ENCODE measurements at places on chromosomes 3 and 15.

DNA sequence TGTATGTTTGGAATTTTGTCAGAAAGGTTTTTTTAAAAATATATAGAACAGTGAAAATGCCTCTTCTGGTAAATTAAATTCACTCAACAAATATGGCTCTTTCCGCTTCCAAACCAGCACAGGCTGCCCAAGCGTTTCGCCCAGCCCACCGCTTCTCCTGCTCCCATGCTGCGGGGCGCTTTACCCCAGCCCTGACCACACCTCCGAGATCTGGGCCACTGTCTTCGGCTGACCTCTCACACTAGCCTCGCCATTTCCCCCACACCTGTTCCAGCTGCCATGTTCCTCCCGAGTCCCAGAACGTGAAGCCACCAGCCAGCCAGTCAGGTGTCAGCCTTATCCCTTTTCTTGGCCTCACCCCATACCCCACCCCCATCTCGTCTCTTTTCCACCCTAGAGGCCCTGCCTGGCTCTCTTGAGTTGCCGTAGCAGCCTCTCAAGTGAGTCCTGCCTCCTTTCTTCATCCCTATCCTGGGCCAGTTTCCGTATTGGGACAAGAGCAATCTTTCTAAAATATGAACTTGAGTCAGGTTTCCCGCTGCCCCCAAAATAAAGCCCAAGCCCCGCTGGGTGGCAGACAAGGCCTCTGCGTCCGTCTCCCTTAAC lies 46.5 kb downstream of the SLC12A8 start:
- no peak for DNase-seq

GRCh38 chr3:67765575-67765974 lies 111.2 kb upstream of the SUCLG2 start:
- DNase-seq: no peak

GRCh38 chr3:185629554-185630181 lies 43.6 kb downstream of the SENP2 start:
- DNase-seq: no peak

DNA sequence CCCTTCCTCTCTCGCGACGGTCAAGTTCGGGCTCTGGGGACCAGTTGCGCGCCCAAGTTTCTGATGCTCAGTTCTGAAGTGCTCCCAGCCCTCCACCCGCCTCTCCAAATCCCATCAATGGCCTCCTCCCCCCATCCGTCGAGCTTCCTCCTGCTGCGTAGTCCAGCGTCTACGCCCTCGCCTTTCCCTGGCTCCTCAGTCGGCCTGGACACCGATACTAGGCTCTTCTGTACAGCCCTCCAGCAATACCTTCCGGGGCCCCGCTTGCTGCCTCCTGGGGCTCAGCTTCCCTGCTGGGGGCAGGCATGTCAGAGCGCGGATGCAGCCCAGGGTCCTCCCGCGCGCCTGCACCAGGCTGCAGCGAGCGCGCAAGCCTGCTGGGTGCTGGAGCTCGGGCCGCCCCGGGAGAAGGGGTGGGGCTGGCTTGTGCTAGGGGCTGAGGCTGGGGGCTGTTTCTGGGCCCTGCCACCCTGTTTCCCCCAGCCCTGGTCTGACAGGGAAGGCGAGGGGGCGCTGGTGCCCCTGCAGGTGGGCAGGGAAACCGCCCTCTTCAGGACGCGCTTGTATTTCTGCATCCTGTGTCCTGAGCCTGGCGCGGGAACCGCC lies 353.3 kb upstream of the SUCLG2 start:
- no peak for DNase-seq

- no peak for DNase-seq
Observed at GRCh38 chr3:62672270-62672987, 202.8 kb downstream of the CADPS start.

- DNase-seq: no peak
Observed at GRCh38 chr3:189631409-189631808, 220 bp downstream of the TP63 start.

DNA sequence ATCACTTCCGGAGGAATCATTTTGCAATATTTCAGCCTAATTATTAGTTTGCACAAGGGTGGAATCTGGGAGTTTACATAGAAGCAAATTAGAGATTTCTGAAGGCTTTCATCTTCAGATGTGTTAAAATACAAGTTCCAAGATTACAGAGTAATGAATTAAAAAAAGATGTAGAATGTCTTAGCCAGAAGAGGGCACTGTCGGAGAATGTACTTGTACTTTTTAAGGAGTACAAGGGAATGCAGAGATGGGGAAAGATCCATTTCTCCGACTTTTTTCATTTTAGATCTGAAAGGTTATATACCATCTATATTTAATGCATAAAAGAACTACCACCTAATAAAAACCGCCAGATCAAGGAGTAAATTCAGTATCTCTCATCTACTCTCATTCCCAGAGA lies 43.1 kb upstream of the WDR5B start:
- DNase-seq: peak; percentile 63

DNA sequence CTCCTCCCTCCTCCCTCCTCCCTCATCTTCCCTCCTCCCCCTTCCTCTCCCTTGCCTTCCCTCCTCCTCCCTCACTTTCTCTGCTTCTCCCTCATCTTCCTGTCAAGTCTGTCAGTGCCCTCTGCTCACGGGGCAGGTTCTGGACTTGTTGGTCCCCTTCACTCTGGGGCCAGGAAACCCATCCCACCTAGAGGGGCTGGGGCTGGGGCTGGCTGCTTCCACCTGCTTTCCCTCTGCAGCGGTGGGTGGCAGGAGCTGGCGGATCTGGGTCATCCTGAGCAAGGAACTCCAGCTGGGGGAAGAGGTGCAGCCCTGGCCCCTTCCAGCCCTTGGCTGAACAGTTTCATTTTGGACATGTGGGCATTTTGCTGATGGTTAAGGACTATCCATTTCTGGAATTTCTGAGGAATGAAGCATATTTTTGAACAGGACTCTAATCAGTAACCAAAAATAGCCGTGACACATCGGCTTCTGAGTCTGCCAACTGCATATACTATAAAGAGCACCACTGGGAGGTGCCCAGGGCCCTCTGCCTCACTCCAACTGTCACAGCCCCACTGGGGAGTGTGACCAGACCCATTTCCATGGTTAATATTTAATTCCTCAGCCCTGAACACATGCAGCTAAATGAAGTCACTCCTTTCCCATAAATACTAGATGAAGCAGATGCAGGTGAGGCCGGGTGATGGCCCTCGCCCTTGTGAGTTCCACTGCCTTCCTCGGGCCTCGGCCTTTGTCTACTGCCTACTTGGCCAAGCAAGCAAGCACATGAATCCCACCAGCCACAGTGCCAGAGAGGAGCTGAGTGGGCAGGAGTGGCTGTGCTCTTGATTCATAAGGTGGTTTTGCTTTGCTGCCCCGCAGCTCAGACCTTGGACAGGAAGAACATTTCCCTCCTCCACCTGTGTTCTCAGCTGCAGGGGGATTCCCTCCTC lies 39.8 kb downstream of the CHDH start:
- peak; percentile 93 for DNase-seq

- no peak for DNase-seq
Observed at GRCh38 chr3:165749241-165749640, 88.0 kb downstream of the BCHE start.

DNA sequence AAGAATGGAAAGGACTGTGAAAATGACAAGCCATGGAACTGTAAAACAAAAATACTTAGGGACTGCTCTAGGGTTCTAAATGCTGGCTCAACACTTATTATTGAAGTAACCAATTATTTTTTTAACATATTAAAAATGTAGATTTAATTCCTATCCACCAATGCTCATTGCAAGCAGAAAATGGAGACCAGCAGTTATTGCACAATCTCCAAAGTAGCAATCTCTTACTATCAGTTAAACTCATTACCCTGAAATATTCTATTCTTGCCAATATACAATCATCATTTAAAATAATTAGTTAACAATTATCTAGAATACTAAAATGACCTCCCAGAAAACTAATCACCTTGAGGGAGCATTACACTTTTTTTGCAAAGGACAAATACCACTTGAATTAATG lies 499.8 kb downstream of the NAALADL2 start:
- no peak for DNase-seq

DNA sequence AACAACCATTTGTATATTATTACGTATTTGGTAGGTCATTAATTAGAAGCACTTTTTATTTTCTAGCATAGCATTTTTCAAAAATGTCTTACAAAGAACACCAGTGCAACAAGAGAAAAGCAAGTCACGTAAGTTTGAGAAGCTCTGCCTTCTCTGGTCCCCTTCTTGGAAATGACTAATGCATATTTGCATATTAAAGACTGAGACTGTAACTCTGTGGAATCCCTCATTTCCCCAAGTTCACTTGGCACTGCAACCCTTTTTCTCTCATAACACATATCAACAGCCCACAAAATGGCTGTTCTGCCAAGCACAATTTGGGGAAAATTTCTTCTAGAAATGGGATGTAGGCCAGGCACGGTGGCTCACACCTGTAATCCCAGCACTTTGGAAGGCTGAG lies 176.3 kb downstream of the ERC2 start:
- DNase-seq: no peak

DNA sequence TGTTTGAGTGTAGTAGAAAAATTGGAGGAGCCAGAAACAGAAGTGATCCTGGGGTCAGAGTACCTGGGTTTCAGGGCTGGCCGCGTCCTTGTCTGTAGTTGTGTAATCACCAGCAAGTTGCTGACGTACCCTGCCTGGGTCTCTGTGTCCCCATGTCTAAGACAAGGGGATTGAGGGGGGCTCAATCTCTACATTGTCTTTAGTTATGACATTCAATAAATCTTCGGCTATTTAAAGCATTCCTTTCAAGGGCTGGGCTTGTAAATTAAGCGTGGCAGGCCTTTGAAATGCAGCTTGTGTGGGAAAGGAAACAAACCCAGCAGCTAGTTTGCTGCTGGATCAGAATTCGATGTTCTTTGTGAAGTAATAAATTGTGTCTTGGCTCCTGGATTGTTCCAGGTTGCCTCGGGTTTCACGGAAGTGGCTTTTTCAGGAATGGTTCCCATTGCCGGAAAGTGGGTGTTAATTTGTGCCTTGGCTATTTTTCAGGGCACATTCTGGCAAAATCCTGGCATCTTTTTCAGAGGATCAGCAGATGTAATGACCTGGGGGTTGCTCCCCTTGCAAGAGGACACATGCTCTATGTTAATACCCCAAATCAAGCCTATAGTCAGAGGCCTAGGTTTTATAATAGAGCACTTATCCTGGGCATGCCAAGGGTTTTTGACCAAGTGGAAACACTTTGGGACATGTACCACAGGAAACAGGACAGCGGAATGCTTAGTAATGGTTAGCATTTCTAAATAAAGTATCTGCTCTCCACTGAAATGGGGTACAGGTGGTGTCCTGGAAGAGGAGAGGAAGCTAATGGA lies 294.8 kb upstream of the NR2E3 start:
- DNase-seq: no peak

DNA sequence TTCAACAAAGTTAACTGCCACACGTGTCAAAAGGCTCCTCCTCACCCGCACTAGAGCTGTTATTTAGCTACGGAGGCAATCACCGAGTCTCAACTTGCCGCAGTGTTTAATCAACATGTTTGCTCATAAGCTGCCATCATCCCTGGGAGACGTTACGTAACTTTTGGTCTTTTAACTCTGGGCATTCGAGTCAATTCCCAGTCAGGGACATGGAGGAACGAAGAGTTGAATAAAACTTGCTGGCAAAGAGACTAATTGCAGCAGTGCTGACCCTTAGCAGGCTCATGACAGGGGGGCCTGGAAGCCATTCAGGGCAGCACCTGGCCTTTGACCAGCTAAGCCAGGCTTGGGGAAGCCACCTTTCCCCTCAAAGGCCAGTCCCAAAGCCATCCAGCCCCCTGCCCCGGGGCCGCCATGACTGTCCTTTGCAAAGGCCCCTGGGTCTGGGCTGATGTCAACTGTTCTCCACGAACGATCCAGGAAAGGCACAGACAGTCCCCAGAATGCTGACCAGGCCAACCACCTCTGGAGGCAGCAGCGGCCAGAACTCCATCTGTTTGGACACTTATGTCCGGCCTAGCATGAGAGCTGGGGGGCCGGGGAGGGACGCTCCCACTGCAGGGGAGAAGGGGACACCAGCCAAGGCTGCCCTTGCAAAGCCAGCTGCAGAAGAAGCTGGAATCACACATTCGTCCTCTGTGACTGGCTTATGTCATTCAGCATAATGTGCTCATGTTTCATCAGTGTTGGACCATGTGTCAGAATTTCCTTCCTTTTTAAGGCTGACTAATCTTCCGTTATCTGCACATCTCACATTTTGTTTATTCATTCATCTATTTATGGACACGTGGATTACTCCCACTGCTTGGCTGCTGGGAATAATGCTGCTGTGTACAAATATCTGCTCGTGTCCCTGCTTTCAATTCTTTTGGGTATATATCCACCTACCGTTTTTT lies 43.7 kb downstream of the PCSK6 start:
- DNase-seq: peak; percentile 80

DNA sequence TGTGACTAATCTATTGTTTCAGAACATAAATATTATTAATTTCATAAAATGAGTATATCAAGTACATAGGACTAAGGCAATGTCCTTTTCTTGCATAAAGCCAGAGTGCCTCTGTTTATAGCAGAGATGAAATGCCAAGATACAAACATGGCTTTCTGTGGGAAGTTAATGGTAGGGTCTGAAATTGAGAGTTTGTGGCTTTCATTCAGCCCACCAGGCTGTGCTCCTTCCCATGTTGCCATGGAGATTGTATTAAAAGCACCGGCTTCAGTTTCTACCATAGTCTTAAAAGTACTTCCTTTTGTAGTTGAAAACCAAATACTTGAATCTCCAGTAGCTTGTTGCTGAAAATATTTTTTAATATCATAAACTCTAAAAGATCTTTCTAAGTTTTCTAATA lies 114.0 kb downstream of the LRRC28 start:
- no peak for DNase-seq

GRCh38 chr3:173399044-173399443 lies 1.5 kb downstream of the NLGN1 start:
- no peak for DNase-seq

DNA sequence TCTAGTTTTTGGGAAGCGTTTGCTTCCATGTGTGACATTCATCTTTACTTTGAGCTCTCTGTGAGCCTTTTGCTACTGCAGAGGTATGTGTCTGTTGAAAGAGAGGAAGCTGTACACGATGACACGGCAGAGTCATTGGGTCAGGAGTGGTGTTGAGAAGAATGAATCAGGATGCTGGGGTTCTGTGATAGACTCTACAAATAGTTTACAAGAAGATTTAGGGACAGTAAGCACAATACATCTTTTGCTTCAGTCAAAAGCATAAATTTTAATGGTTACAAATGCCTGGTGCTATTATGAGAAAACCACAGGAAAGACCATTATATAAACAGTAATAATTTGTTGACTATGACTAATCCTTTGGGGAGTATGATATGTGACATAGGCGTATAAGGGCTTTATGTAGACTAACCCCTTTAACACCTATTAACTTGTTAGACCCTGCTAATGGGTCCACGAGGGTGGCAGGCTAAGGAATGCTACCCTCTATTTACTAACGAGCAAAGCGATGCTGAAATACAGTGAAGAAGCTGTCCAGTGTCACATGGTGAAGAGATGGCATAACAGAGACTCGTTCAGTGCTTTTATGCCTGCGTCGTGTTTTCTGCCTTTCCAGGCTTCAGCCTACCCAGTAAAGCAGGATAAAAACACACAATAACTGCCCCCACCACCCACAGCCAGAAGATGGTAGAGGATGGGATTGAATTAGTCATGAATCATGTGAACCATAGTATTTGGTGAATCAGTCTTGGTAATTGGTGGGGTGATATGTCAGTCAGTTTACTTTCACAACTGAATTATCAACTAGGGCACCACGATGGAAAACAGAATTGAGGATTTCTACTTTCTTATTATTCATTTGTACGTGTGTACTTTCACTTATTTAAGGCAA lies 118.8 kb downstream of the LPP start:
- peak; percentile 96 for DNase-seq

GRCh38 chr15:56805466-56806147 lies 72.3 kb upstream of the ZNF280D start:
- peak; percentile 70 for DNase-seq

GRCh38 chr15:60235951-60236710 lies 161.7 kb downstream of the ANXA2 start:
- no peak for DNase-seq

GRCh38 chr3:29324180-29324651 lies 43.3 kb downstream of the RBMS3 start:
- DNase-seq: peak; percentile 86
